ENCODE measurements at places on chromosomes 3 and 15.

DNA sequence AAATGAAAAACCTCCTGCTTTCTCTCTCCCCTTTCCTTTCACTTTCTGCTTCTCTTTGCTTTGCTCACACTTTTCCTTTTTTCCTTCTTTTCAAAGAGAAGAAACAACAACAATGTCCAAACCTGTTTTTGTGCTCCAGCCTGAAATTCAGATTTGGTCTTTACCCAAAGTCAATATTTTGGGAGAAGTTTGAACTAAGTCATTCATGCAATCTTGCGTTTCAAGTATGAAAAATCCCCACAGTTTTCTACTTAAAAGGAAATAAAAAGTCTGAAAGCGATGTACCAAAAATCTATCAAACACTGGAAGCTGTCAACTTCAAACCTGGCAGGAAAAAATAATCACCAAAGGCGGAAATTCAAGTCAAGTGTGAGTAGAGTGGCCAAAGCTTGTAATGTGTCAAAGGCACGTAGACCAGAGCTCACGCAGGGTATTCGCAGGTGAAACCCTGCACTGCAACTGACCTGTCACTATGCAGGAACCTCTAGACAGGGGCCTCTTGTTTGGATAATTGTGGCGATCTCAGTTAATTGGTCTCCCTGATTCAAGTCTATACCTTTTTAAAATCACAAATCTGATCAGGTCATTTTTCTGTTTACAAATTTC is 118.8 kb upstream of the GALNT15 start:
- DNase-seq, result no peak

DNA sequence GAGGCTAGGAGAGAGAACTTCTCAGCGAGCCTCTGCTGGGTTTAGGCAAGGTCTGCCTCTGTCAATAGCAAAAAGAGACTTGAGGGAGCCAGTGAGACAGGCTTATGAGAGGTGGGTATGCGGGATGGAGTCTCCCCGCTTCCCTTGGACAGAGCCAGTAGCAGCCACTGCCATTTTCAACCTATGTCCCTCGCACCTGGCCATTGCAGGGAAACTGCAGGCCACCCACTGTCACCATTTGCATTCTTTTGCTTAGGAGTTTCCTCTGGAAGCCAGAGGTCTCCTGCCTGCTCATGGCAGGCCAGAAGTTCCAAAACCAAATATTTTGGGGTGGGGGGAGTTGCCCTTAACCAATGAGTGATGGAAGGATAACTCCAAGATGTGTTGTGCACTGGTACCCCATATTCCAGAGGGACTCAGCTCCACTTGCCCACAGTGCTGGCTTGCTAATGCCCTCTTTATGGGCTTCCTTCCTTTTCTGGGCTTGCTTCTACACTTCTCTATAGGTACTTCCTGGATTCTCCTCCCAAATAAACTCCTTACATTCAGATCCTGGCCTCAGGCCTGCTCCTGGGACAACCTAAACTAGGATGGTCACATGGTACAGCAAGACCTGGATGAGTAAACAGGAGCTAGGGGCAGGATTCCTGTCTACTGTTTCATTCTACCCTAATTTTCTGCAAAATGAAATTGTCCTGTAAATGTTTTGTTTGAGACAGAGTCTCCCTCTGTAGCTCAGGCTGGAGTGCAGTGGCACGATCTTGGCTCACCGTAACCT is 108.9 kb upstream of the PROK2 start:
- no peak for DNase-seq

GRCh38 chr15:66795851-66796250 is 93.8 kb downstream of the SMAD6 start:
- no peak for DNase-seq

DNA sequence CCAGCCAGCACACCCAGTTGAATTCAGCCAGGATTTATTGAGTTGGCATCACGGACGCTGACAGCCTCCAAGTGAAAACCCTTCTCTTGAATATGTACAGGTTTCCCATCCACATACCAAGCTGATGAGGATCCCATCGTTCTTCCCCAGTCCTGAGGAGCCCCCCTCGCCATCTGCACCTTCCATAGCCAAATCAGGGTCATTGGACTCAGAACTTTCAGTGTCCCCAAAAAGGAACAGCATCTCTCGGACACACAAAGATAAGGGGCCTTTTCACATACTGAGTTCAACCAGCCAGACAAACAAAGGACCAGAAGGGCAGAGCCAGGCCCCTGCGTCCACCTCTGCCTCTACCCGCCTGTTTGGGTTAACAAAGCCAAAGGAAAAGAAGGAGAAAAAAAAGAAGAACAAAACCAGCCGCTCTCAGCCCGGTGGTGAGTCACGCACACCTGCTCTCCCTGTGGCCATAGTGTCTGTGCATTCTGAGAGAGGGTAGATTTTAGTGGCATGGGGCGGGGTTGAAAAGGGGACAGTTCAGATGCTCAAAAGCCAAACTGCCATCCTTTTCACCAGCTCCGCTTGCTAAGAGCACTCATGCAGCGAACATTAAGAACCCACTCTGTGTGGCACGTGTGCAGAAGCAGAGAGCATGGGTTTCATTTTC is 51.2 kb downstream of the KLHL25 start:
- no peak for DNase-seq

- no peak for DNase-seq
Observed at GRCh38 chr3:15491143-15491542, 30.4 kb downstream of the COLQ start.

DNA sequence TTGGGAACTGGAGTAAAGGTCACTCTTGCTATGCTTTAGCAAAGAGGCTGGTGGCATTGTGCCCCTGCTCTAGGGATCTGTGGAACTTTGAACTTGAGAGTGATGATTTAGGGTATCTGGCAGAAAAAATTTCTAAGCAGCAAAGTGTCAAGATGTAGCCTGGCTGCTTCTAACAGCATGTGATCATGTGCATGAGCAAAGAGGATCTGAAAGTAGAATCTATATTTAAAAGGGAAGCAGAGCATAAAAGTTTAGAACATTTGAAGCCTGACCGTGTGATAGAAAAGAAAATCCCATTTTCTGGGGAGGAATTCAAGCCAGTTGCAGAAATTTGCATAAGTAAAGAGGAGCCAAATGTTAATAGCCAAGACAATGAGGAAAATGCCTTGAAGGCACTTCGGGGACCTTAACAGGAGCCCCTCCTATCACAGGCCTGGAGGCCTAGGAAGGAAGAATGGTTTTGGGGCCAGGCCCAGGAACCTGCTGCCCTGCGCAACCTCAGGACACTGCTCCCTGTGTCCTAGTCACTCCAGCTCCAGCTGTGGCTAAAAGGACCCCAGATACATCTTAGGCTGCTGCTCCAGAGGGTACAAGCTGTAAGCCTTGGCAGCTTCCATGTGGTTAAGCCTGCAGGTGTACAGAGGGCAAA is 212.2 kb upstream of the LINGO1 start:
- no peak for DNase-seq

DNA sequence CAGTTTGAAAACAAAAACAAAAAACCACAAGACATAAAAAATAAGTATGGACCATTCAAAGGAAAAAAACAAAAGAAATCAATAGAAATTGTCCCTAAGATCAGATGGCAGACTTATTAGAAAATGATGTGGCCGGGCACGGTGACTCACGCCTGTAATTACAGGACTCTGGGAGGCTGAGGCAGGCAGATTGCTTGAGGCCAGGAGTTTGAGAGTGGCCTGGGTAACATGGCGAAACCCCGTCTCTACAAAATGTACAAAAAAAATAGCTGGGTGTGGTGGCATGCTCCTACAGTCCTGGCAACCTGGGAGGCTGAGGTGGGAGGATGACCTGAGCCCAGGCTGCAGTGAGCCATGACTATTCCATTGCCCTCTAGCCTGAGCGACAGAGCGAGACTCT is 16.6 kb downstream of the SPCS1 start:
- DNase-seq, result no peak

- no peak for DNase-seq
Observed at GRCh38 chr15:93700051-93700450, 531.3 kb upstream of the MCTP2 start.

DNA sequence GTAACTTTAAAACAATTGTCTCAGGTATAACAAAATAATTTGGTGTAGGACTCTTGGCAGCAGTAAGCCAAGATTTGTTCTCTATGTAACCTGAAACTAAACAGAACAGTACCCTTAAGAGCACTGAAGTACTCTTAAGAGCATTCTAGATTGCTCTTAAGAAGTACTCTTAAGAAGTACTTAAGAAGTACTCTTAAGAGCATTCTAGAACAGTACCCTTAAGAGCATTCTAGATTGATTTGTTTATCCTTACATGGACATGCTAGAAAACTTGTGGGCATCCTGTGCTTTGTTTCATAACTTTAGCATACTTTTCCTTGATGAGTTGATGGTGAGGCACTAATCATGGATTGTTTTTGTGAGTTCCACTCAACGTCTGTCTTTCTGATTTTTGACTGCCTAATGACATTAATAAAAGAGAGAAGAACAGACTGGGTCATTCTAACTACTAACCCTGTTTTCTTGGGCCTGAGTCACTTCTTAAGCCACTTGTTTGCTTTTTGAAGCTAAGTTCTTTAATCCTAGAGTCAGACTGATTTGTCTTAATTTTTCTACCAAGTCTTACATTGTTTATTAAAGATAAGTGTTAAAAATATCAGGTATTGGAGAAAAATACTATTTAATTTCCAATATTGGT is 57.2 kb upstream of the UTS2B start:
- DNase-seq, result no peak

DNA sequence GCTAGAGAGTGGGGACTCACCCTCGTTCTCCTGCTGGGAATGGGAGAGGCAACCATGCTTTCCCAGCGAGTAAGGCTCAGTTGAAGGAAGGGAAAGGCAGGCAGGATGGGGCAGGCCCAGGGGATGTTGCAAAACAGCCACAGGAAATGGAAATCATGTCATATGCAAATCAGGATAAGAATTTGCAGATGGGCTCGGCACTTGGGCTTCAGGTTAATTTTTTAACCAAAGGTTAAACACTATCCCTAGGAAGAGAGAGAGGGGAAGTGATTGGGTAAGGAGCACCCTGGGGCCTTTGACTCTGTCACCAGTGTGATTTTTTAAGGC is 14.6 kb upstream of the PLA2G4E start:
- DNase-seq, result no peak

Measured in stimulated activated CD8-positive, alpha-beta memory T cell treated with anti-CD3 and anti-CD28 coated beads, Interleukin-7, amount 100 ng/mL, for 1 hour (primary cell).